ENCODE measurements at places on chromosomes 13 and 19. TPM values are rescaled to one million over a fixed set of nuclear protein-coding genes. Genes with fewer than 3 reads are reported as not detected.

GRCh38 chr13:75021151-75021550, 460.8 kb downstream of the TBC1D4 start:
- no peak for DNase-seq

GRCh38 chr13:77737583-77738200, 40.2 kb downstream of the SLAIN1 start:
- no peak for DNase-seq

Gene PSG11
- not detected for total RNA-seq

DNA sequence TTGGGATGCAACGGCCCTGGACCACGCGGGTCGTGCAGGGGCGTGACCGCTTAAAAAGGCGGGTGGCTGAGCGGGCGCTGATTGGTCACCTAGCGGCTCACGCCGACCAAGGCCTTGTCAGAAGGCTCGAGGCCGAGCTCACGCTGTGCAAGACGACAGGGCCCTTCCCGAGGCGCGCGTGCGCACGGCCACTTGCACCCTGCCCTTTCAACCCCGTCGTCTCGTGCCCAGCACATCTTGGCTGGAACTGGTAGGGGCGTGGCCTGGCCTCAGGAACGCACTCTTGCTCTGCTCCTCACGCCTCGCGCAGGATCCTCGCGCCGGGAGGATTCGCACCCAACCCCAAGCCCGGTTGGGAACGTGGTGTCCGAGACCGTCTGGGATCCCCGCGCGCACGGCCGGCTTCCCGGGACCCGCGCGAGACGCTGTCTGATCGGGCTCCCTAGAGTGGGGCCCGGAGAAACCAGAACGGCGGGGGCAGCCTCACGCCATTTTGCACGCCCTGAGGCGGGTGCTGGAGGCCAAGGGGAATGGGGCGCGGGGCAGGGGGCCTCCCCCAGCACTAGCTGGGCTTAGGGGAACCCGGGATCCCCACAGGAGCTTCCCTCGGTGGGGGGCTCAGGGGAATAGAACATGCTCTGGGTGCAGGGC, at the start of gene MEIOSIN:
Gene MEIOSIN (plus strand): TSS at position 280 of the 651 bp plus-strand sequence. CDS start 1,938 bp downstream, outside the sequence.
- no peak for DNase-seq

All from NCI-H460 (cell line).